Pulmonary artery endothelial cell (primary cell): ENCODE measurements at places on chromosomes 11 and 22. TPM values are rescaled to one million over a fixed set of nuclear protein-coding genes. Genes with fewer than 3 reads are reported as not detected.

Gene RFPL2
- total RNA-seq, result not detected in 2 replicates

Gene CD3E
- total RNA-seq, result not detected in 2 replicates

Gene MRGPRF
- total RNA-seq, result not detected in 2 replicates

Gene SERHL2
- total RNA-seq, result 1.7 and 3.4 TPM in 2 replicates

Gene APOA4
- total RNA-seq, result not detected in 2 replicates

Gene NXPE1
- total RNA-seq, result not detected in 2 replicates
